ENCODE measurements at places on chromosomes 1 and 21.

DNA sequence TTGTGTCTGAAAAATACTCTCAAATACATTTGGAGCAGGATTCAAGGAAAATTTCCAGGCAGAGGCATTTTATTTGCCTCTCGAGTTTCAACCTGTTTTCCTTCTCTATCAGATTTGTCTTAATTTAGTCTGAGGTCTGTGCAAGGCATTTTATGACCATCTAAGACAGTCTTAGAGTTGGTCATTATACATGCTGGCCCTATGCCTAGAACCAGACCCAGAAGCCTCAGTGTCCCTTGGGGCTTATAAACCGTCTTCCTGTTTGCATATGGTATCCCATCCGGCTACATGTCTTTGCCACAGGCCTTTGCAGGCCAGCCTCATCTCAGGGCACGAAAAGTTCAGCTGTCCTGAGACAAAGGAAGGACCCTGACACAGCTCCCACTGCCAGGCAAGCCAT is 346.1 kb downstream of the SIPA1L2 start:
- no peak for DNase-seq

- no peak for DNase-seq
These were observed 8.1 kb upstream of the TFF1 start for GRCh38 chr21:42374457-42374856.

DNA sequence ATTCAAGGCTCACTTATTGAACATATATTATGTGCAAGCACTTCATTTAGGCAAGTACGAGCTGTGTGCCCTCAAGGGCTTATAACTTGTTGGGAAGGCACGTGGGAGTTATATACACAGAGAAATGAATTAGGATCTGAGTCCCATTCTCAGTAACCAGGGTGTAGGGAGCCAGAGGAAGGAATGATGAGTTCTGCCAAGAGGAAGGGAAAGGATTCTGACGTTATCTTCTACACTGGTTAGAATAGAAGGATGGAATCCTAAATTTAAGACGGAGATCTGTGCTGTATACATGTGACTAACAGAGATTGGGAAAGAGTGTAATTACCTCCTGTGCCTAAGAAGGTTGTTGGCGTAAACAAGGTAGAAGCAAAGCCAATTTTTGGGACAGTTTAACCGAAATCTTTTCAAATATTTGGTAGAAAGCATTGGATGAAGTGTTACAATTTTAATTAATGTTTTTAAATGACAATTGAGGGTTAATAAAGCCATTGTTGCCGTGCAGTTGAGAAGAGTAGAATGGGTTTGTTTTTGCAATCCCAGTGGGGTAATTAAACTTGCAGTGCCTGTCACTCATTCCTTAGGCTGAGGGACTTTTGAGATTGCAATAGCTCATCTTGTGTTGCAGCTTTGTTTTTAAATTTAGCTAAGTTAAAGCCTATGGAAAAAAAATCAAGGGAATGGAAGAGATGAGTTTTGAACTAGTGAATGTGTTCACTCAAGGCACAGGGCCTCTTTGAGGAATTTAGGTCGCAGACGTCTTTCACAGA is 177.2 kb downstream of the NFIA start:
- no peak for DNase-seq

- DNase-seq = no peak
These were observed 459 bp downstream of the FOXE3 start for GRCh38 chr1:47416319-47417169.

GRCh38 chr1:36824390-36824861 is 209.9 kb downstream of the GRIK3 start:
- DNase-seq = no peak

- no peak for DNase-seq
These were observed 1074.5 kb downstream of the PLA2G4A start for GRCh38 chr1:187903223-187903622.

GRCh38 chr1:110291241-110292030 is 47.7 kb upstream of the RBM15 start:
- DNase-seq = no peak

DNA sequence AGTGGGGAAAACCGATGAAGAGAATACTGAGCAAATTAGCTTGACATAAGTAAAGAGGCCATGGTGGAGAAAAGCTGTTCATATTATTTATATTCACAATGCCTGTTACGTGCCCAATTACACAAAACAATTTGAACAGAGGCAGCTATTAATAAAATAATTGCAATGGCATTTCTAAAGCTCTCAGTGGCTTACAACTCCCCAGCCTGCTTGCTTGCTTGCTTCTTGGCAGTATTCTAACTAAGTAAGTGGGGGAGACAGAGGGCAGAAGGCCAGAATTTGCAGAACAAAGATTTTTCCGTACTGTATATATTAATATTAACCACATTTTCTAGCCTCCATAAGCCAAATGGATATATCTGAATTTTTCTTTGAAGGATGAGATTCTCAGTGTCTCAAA is 12.9 kb downstream of the PTPN14 start:
- no peak for DNase-seq

- DNase-seq = no peak
These were observed 41.2 kb upstream of the ADARB1 start for GRCh38 chr21:45032977-45033710.

DNA sequence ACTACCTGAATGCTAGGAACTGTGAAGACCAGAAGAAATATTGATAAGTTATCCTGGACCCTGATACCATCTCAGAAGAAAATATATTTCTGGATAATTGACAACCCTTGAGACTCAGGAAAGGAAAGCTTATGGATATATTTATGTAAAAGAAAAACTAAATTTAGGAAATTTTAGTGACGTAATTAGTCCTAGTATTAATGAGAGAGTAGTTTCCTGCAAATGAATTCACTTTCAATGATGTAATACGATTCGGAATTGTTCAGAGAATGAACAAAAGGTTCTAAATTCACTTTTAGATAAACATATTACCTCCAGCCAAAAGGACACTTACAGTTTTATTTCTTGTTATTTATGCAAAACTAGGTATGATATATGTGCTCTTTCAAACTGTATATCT is 1120.1 kb upstream of the NCAM2 start:
- no peak for DNase-seq

DNA sequence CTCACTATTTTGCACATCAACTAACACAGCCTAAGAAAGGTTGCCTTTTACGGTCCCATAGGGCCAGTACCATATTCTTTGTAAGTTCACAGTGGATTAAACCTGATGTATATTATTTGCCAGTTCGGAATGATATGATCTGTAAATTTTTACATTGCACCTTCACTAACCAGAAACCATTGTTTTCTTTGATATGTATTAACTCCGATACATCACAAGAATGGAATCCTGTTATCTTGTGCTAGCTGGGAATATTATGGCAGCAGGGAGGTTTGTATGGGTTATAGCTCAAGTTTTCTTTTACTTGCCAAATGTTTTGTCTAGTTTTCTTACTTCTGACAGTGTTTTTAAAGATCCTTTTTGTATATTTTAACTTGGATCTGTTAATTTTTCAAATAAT is 51.4 kb upstream of the S1PR1 start:
- DNase-seq = no peak

DNA sequence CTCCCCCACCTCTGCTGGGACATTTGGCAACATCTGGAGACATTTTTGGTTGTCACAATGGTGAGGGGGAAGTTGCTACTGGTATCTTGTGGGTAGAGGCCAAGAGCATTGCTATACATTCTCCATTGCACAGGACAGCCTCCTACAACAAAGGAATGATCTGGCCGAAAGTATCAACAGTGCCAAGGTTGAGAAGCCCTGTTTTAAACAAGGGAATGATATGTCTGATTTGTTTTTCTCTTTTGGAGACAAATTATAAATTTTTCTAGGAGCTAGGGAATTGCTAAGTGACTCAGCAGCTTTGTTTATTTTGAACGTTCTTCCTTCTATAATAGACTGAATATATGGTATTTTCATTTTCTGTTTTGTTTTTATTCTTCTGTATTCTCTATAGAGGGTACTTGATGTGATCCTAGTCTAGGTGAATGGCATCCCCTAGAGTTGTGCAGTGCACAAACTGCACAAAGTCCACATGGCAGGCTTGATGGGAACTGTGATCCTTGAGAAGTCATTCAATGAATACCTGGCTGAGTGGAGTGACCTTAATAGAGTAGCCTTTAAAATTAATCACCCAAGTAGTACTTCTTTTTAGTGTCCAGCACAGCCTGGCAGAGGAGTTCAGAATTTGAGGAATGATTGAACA is 288.6 kb upstream of the USP24 start:
- no peak for DNase-seq

DNA sequence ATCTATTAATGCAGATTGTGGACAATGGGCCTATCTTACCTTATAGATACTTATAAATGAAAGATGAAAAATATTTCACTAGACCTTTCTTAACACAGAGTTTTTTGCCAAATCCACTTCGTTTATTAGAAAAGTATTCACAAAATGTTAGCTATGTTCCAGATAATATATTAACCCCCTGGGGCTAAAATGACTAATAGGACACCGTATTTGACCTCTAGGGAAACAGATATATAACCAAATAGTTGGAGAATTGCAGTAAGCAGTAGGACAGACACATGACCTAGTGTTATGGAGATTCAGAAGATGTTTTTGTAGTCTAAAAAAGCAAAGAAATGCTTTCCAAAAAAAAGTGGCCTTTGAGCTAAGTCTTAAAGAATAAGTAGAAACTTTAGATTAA is 106.9 kb downstream of the SEC16B start:
- DNase-seq = no peak

- DNase-seq = no peak
These were observed 250.6 kb downstream of the FMN2 start for GRCh38 chr1:240342251-240342625.

GRCh38 chr1:27606708-27607238 is 2.8 kb upstream of the AHDC1 start:
- no peak for DNase-seq

- DNase-seq = peak; percentile 33
These were observed 23.4 kb upstream of the IGSF3 start for GRCh38 chr1:116690849-116691406.

DNA sequence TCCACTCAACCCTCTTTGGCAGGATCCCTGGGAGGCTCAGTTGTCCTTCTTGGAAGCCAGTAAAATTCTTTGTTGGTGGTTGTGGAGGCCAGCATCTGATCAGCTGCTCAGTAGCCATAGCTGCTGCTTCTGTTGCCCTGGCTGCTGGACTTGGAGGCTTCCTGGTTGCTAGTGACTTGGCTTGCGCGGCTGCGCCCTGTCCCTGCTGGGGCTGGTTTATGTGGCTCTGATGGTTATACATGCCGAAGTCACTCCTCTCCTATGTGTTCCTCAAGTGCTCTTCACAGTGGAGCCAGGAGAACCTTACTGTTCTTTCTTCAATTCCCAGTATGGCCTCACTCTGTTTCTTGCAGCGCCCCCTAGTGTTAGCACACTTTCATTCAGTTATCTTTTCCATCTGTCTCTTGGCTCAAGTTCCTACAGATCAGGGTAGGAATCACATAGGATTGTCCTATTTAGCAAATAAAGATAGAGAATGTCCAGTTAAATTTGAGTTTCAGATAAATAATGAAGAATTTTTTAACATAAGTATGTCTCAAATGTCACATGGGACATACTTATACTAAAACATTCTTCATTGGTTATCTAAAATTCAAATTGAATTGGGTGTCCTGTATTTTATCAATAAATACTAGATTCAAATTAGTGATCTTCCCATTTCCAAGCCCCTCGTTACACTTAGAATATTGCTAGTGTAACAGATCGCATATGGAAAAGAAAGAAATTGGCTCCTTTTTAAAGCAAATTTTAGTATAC is 176.5 kb downstream of the TGFB2 start:
- DNase-seq = peak; percentile 17

- DNase-seq = no peak
These were observed 1.0 kb upstream of the ENO1 start for GRCh38 chr1:8879464-8879921.

- DNase-seq = no peak
These were observed 113.0 kb downstream of the ETS2 start for GRCh38 chr21:38918607-38919346.

DNA sequence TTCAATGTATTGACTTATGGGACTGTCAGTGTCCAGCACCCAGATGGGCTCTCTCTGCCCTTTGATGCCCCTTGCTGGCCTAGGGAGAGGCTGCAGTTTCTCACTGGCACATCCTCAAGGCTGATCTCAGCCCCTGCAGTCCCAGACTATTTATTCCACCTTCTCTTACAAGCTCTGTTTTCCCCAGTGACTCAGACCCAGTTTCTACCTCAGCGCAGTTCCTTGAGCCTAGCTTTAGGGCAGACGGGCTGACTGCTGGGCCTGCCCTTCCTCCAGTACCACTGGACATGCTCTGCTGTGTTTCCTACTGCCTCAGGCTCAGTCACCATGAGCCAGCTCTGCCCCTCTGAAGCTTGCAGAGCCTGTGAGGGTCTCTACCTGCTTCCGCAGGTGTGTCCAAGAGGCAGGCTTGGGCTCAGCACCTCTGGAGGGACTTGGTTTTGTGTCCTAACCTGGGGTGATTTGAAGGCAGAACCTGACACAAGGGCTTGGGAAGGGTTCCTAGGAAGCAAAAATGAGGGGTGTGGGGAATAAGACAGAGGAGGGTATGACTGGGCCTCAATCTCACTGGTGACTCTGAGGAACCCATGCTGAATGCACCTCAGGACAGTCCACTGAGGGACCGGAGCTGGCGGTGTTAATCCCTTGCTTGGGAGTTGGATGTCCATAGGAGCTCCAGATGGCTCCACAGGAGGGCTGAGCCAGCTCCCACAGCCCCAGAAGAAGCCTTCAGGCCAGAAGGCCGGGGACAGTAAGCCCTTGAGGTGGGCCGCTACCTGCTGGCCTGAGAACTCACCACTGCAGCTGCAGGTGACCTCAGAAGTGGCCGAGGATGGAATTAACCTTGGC is 689.9 kb downstream of the MATN1 start:
- no peak for DNase-seq

DNA sequence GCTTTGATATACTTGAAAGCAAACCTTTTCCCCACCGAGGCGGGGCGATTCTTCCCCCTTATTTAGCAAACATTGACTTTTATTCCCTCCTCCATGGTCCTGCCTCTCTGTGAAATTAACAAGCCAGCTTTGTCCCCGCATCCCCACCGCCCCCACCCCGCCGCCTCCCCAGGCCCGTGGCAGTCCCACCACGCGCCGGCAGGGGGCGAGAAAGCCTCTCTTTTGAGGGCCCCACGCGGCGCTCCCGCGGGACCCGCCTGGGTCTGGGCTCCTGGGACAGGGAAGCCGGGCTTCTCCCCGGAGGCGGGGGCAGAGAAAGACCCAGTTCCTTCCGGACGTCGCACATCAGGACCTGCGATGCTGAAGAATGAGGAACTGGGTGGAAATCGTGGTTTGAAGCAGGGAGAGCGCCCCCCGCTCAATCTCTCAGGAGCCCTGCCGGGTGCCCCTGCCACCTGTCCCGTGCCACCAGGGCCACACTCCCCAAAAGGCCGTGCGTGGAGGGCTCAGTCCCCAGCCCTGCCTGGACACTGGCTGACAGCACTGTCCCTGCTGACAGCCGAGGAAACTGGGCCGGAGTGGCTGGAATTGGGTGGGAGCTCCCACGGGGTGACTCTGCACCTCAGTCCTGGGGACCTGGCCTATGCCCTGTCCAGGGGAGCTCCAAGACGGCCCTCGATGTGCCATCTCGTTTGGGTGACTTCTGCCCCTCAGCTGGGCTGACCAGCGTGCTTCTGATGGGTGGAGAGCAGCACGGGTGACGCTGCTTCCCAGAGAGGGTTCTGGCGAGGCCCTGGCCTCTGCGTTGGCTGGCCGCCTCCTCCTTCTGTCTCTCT is 8.6 kb upstream of the ACTRT2 start:
- no peak for DNase-seq

- no peak for DNase-seq
These were observed 6.7 kb downstream of the SOX13 start for GRCh38 chr1:204079608-204079999.
